NCI-H1436 treated with DMSO at 0.1 percent for 48 hours (cell line): ENCODE measurements at places on chromosomes 1 and 21.

DNA sequence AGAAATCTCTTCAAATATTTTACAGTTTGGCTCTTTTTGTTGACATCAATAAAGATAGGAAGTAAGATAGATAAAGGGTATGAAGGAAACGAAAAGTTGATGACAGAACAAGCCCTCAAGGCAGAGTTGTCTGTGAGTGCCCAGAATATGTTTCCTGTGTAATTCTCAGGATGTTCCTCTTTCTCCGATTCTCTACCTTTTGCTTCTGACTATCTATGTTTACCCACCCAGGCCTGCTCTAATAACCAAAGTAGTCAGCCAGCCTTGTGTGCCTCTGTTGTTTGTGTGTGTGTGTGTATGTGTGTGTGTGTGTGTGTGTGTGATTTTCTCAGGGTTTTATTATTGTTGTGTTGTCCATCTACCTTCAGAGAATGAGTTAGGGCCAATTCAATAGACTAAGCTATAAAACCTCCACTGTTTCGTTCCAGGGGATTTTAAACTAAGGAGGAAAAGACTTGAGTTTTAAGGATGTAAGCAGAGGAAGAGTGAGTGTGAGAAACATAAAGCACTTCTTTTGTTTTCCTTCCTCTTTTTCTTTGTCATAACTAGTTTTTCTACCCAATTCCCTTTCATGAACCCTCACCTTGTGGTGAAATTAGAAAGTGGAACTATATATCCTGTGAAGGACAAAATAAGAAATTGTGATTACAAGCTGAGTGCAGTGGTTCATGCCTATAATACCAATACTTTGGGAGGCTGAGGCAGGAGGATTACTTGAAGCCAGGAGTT is 627.4 kb upstream of the NR5A2 start:
- DNase-seq = no peak

GRCh38 chr1:239951511-239952140 is 140.1 kb upstream of the FMN2 start:
- peak; percentile 39 for DNase-seq

- no peak for DNase-seq
Measured at GRCh38 chr1:47907177-47907528, 90.0 kb downstream of the TRABD2B start.

- no peak for DNase-seq
Measured at GRCh38 chr1:235075048-235075776, 53.4 kb downstream of the TOMM20 start.

GRCh38 chr1:76231320-76231719 is 156.8 kb downstream of the ST6GALNAC3 start:
- no peak for DNase-seq

- DNase-seq = no peak
Measured at GRCh38 chr1:58899587-58900271, 115.9 kb upstream of the JUN start.

DNA sequence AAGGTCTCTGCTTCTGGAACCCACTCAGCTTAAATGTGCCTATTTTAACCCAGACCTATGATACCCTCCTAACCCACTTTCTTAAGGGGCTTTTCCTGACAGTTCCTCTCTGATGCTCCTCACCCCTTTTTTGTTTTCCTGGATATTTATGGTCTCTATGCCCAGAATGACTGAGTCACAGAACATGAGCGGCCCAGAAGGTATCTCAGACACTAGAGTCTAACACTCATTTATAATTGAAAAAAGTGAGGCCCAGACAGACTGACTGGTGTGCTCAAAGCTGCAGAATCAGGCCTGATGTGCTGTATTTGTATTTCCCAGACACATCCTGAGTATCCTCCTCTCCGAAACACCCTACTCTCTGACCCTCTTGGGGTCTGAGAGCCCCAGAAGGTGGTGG is 44.0 kb downstream of the LRRC71 start:
- no peak for DNase-seq

DNA sequence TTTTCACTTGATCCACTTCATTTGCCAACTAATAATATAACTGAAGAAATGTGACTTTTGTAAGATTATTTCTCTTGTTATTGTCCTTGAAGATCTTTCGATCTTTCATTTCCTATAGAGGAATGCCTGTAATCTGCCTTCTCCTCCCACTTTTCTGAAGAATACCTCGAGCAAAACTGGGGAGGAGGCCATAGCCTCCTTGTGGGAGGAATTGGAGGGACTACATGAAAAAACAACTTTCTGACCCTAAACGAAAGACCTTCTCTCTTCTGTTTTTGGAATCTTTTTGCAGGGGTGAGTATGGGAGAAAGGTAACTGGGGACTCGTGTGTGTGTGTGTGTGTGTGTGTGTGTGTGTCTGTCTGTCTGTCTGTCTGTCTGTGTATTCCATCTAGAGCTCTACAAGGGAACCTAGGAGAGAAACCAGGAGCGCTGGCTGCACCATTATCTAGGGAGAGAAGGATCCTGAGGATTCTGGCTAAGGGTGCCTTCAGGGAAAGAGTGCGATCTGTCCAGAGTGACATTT is 32.4 kb upstream of the MAB21L3 start:
- DNase-seq = no peak

- no peak for DNase-seq
Measured at GRCh38 chr1:98388441-98388840, 273.1 kb upstream of the SNX7 start.

DNA sequence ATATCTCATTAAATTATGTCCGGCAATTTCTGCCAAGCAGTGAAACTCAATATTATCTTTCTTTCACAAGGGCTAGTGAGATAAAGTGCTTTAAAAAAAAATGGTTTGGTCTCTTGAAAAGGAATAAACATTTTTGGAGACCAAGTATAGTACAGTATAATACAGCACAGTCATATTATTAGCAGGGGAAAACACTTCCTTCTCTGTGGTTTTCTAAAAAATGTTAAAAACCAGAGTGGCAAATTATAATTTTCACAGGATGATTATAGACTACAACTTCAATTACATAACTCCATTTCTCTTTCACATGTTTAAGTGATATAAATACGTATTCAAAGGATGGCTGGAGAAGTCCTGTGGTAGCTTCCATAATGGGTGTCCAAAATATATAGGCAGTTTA is 170.3 kb upstream of the DMRTA2 start:
- no peak for DNase-seq

- no peak for DNase-seq
Measured at GRCh38 chr1:109388884-109389637, 8.7 kb downstream of the SORT1 start.

DNA sequence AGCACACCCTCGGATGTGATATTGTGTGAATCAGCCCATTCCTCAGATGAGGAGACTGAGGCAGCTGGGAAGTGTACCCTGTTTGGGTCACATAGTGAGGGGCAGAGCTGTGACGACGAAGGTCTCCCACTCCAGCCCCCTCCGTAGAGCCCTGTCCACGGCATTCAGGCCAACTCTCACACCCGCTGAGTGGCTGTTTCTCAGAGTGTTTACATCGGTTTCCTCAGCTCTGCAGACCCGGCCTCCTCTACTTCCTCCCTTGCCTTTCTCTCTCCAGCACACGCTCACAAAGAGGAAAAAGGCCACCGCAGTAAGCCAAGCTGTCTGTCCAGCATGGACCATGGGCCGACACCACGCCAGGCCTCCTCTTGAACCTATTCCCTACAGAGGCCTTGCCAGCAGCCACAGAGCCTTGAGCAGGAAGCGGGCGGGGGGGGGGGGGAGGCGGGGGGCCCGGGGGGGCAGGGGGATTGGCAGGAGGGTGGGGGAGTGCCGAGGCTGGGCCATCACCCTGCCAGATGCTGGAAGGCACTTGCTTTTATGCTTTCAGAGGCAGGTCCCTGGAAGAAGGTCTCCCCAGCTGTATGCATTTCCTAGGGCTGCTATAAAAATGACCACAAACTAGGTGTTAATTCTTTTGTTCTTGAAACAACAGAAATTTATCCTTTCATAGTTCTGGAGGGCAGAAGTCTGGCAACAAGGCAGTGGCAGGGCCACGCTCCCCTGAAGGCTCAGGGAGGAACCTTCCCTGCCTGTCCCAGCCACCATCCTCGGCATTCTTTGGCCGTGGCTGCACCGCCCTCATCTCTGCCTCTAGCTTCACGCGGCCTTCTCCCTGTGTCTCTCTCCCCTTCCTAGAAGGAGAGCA is 178.4 kb downstream of the PSMG1 start:
- no peak for DNase-seq

DNA sequence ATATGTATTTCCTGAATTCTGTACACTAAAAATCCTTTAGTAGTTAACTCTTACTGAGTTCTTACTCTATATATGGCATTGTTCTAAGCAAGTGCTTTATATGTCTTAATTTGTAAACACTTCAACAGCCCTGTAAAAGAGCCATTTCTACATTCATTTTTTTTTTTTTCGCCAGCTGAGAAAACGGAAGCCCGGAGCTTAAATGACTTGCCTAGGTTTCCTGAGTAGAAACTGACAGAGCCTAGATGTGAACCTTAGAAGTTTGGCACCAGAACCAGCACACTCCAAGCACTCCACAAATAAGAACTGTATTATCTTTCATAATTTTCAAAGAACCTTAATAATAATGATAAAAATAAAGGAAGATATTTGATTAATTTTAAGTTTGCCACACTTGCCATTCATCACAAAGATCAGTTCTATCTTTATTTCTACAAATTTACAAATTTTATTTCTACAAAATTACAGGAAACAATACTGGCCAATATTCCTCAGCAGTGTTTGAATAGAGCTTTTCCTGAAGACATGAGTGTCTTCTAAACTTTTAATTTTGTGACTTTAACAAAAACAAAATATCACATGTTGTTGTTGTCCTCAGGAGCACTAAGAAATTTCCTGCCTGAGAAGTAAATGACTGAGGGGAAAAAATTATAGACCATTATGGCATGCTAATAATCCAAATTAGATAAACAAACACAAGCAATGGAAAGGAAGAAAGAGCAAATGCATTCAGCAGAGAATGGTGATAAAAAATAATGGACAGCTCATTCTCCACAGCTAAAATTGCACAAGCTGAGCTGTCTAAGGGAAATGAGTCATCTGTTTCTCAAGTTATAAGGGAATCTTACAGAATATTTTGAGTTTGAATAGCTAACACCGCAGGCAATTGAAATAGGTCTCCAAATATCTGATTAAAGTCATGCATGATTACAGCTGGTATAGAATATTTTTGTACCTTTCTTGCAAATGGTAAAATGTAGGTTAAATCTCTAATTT is 71.2 kb downstream of the DPYD start:
- peak; percentile 73 for DNase-seq

- no peak for DNase-seq
Measured at GRCh38 chr1:81551946-81552345, 248.8 kb upstream of the ADGRL2 start.

- no peak for DNase-seq
Measured at GRCh38 chr1:175839779-175840669, 96.6 kb upstream of the TNR start.

DNA sequence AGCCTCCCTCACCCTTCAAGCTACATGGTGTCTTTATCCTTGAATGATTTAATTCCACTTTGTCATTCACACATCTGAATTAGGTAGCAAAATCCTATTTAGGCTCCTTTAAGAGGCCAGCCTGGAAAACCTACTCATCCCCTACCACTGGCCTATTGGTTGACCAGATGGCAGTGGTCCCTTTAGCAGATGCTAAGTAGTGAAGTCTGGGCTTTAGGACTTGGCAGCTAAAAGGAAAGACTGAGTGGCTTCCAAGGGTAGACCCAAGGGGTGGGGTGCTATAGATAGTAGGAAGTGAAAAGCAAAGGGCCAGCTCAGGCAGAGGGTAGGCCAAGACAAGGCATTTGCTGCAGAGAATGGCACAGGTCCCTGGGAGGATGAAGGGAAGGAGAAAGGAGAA is 46.6 kb downstream of the KCNJ6 start:
- no peak for DNase-seq

GRCh38 chr1:68121536-68121935 is 71.1 kb upstream of the DIRAS3 start:
- DNase-seq = no peak
